Activated T-helper 17 cell treated with anti-CD3 and anti-CD28 coated beads, Interleukin-2, amount 50 U/mL, for 72 hours (primary cell): ENCODE measurements at places on chromosomes 1 and 21. TPM values are rescaled to one million over a fixed set of nuclear protein-coding genes. Genes with fewer than 3 reads are reported as not detected.

DNTTIP2 gene
- total RNA-seq: 79.5 TPM

FAAH gene
- 5.6 TPM for total RNA-seq

DNA sequence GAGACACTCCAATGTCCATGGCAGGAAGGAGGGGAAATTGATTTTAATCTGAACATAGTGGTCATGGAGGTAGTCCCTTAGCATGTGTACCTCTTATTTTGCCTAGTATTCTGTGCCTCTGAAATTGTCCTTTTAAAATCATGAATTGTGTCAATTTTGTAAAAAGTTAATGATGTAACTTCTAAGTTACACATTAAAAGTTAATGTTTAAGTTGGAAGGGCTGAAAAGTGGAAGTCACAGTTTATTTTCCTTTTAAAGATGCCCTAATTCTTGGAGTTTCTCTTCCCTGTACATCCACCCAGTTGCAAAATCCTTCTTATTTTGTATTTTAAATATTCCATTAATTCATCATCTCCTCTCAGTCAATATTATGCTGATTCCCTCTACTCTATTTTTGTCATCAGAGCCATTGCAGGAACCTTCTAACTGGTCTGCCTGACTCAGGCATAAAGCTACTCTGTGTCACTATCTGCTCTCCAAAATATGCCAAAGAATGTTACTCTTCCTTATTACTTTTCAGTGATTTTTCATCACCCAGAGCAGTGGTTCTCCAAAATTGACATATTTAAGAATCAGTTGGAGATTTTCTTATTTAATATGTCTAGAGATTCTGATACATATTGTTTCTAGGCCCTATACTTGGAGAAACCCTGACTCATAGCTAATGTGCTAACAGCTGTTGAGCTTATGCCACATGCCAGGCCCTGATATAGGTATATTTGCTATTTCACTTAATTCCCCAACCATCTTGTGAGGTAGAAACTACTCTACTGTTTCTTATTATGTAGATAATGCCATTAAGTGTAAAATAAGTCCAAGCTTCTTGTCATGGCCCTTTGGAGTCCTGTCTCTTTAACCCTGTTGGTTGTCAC is 5.1 kb downstream of the HOOK1 start:
- ATAC-seq: no peak

- no peak for ATAC-seq
Measured at GRCh38 chr1:42052072-42052699, 101.0 kb upstream of the GUCA2B start.

GRCh38 chr1:151593730-151594129 is 18.1 kb upstream of the SNX27 start:
- ATAC-seq: peak; percentile 39

GRCh38 chr1:110945626-110946025 is 18.1 kb downstream of the LRIF1 start:
- ATAC-seq: no peak

DNA sequence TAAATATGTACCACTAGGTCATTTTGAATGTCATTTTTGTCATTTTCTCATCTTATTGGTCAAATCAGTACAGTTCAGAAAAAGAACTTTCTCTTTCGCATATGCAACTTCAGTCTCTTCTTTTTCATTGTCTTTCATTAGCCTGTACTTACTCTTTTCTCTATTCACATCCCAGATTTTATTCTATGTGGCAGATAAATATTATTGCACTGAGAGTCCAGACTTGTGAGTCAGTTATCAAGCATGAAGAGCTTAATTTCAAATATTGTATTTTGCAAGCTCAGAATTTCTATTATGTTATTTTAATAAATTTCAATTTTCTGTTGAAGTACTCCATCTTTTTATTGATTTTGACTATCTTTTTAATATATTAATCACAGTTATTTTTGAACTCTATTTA is 105.2 kb upstream of the PALMD start:
- ATAC-seq: no peak

HES3 gene
- total RNA-seq: not detected

- ATAC-seq: no peak
Measured at GRCh38 chr21:21204366-21204996, 206.3 kb downstream of the NCAM2 start.

- no peak for ATAC-seq
Measured at GRCh38 chr1:85934516-85934915, 222.1 kb downstream of the COL24A1 start.

GRCh38 chr1:85576266-85576641 is 4.3 kb upstream of the CCN1 start:
- ATAC-seq: no peak

CELA3A gene
- not detected for total RNA-seq

GRCh38 chr1:182909578-182909977 is 43.4 kb downstream of the SHCBP1L start:
- ATAC-seq: no peak

DNA sequence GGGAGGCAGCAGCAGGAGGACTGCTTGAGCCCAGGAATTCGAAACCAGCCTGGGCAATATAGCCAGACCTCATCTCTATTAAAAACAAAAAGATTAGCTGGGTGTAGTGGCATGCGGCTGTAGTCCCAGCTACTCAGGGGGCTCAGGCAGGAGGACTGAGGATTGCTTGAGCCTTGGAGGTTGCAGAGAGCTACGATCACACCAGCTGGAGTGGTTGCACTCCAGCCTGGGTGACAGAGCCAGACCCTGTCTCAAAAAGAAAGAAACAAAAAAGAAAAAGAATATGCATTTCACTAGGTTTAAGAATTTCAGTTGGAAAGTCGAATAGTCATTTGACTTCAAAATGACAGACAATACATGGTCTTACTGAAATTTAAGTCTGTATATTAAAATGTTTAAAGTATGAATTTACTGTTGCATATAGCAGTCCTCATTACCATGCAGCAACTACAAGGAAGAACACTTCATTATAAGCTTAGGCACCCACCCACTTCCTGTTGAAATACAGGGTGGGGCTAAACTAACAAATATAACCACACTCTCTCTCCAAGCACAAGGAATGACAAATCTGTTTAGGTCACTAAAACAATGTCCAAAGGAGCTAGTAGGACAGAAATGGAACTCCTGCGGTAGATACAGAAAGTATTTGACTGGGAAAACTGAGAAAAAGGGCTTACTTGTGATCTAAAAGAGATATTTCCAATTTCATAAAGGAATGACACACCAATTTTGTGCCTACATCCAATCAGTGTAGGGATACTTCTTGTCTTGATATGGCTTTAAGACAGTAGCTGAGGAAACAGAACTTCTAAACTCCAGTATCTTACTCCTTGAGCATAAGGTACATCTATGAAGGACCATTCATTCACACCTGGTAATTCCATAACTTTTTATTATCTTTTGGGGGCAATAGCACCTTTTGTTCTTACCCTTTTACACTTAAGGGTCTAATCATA is 44.1 kb downstream of the GPR3 start:
- peak; percentile 74 for ATAC-seq

ARHGAP30 gene
- 180 TPM for total RNA-seq
